ENCODE measurements at places on chromosomes 12 and 14.
A peak's percentile ranks its signal among the peaks of the same experiment; 100 is the strongest.

GRCh38 chr14:88554457-88555286 is at the start of gene PTPN21:
PTPN21 (minus strand) TSS chr14:88555007; CDS start chr14:88550417, 4,590 bp downstream.
- no peak for DNase-seq

- DNase-seq: no peak
Measured at GRCh38 chr12:120266180-120266870, 795 bp upstream of the PXN start.

DNA sequence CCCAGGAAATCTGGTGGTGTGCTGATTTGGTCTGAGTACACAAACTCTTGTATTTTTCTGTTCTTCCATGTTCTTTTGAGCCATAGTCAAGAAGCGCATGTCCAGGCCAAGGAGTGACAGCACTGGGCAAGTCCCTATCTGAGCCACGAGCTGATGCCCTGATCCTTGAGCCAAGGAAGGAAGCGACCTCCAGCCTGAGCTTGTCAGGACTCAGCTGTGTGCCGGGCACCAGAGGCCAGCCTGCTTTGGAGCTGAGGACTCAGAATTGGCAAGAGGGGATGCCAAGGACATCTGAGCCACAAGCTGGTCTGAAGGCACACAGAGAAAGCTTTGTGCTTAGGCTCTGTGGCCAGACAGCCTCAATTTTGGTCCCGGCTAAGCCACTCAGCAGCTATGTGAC is 52.6 kb downstream of the GALNT16 start:
- no peak for DNase-seq

DNA sequence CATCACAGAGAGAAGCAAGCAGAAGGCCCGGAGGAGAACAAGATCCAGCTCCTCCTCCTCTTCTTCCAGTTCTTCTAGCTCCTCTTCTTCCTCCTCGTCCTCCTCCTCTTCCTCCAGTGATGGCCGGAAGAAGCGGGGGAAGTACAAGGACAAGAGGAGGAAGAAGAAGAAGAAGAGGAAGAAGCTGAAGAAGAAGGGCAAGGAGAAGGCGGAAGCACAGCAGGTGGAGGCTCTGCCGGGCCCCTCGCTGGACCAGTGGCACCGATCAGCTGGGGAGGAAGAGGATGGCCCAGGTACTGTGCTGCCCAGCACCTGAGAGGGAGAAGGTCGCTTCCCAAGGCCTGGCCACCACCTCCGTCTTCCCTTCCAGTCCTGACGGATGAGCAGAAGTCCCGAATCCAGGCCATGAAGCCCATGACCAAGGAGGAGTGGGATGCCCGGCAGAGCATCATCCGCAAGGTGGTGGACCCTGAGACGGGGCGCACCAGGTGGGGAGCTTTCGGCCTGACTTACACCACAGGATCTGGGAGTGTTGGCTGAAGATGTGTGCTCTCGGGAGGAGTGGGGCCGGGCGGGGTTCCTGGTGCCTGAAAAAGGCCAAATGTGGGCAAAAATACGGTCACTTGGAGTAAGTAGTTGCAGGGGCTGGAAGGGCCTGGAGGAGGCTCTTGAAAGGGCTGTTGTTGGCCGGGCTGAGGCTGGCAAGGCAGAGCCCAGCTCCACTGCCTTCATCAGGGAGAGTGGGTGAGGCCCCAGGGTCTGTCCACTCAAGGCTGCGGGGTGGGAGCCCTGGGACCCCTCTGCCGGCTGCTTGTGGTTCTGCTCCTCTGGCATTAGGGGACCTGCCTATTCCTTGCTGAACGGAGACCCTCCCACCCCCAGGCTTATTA is 1.4 kb downstream of the ARL6IP4 start:
- no peak for DNase-seq

GRCh38 chr12:107510211-107510610 is 175.4 kb upstream of the PWP1 start:
- no peak for DNase-seq

- DNase-seq: no peak
Measured at GRCh38 chr12:1793426-1794210, 26.7 kb upstream of the LRTM2 start.

DNA sequence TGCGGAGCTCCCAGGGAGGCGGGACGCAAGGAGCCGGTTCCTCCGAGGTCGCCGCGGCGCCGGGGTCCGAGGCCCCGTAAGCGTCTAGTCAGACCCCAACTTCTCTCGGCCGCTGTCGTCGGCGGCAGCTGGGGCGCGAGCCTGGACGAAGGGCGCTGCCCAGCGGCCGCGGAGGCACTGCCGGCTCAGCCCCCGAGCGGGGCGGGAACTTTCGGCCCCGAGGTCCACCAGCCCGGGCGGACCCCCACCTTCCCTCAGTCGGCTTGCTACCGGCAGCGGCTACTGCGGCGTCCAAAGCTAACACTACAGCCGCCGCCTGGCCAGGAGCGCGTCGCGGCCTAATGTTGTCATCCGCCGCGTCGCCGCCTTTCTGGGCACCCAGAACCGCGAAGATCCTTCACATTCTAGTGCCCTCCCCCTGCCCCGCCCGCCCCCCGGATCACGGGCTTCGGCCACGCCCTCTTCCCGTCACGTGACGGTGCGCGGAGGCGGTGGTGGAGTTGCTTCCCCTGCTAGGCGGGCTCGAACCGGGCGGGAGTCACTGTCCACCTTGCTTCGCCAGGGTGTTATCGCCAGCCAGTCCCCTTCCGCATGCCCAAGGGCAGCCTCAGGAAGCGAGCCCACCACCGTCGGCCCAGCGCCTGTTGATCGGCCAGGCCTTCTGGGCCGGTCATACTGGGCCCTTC is at the start of gene OSBPL8:
Gene OSBPL8 (minus strand): TSS at position 372 of the 686 bp plus-strand sequence. CDS start 72,220 bp downstream, outside the sequence.
- peak; percentile 79 for DNase-seq

DNA sequence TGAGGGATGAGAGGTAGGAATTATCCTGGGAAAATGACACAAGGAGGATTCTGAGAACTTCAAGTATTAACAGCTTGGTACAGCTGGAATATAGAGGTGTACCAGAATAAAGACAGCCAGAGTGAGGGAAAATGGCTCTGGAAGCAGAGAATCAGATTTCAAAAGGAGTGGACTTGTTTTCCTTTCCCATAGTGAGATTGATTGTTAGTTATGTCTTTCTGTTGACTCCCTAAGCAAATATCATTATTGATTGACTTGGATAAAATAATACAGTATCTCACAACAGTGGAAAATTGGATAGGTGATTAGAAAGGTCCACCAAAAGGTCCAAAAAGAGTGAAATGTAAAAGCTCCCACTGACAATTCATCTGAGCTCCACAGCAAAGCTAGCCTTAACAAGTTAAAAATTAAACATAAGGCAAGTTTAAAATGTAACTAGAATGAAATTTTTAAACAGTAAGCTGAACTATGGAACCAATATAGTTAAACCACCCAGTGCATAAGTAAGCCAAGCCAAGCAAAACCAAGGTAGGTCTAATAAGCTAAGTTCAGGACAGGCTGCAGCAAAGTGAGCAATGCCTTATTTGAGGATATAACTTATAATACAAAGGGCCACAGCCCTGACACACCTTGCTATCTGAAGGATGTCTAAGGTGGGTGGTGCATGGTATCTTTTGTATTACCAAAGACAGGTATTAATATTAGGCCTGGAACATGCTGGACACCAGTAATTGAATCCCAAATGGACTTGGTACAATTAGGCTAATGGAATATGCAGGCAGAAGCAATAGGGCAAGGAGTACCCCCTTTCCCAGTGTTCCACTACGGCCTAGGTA is 21.8 kb downstream of the ENTPD5 start:
- DNase-seq: no peak

- DNase-seq: no peak
Measured at GRCh38 chr12:3202734-3203446, 125.7 kb downstream of the TSPAN9 start.

DNA sequence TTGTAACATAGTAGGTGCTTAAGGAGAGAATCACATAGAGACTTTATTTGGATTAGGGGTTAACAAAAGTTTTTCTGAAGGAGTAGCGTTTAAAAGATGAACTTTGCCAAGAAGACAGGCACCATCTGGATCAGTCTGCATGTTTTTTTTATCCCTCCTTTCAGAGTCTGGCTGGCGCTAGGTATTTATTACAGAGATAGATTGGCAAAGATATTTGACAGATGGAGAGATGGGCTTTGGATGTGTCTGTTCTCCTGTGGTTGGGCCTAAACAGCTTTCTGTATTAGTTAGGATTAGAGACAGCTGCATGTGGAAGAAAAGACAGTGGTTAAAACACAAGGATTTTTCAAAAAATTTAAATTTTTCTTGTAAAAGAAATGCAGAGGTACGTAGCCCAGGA is 133.9 kb downstream of the C12orf75 start:
- DNase-seq: no peak

- no peak for DNase-seq
Measured at GRCh38 chr12:84480803-84481202, 431.8 kb downstream of the SLC6A15 start.

DNA sequence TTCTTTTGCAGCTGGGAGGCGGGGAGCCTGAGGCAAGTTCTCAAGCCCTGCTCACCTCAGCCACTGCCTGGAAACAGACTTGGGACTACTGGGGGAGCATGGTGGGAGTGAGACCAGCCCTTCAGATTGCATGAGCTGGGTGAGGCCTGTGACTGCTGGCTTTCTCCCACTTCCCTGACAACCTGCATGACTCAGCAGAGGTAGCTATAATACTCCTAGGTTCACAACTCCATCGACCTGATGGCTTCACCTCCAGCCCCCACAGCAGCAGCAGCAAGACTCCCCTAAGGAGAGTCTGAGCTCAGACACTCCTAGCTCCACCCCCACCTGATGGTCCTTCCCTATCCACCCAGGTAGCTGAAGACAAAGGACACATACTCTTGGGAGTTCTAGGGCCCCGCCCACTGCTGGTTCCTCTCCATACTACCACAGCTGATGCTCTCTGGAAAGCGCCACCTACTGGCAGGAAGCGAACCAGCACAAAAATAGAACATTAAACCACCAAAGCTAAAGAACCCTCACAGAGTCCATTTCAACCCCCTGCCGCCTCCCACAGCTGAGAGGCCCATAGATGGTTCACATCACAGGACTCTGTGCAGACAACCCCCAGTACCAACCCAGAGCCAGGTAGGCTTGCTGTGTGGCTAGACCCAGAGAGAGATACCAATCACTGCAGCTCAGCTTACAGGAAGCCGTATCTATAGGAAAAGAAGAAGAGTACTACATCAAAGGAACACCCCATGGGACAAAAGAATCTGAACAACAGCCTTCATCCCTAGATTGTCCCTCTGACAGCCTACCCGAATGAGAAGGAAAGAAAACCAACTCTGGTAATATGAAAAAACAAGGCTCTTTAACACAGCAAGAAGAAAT is 68.7 kb downstream of the RPAP3 start:
- DNase-seq: no peak

- no peak for DNase-seq
Measured at GRCh38 chr14:100407376-100408102, 84.4 kb downstream of the SLC25A47 start.

DNA sequence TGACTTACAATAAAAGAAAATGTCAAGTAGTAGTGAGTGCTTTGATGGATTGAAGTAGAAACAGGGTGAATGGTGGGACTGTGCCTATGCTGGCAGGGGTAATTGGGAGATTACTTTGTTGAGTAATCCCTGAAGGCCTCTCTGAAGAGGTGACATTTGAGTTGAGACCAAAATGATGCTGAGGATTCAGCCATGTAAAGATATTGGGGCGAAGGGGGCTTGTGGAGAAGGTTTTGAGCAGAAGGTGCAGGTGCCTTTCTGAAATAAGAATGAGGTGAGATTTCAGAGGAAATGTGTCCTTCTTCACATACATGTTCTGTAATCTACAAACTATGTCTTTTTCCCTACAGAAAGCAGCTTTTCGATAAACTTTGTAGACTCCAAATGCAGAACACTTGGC is 8.0 kb downstream of the GNG2 start:
- DNase-seq: no peak

DNA sequence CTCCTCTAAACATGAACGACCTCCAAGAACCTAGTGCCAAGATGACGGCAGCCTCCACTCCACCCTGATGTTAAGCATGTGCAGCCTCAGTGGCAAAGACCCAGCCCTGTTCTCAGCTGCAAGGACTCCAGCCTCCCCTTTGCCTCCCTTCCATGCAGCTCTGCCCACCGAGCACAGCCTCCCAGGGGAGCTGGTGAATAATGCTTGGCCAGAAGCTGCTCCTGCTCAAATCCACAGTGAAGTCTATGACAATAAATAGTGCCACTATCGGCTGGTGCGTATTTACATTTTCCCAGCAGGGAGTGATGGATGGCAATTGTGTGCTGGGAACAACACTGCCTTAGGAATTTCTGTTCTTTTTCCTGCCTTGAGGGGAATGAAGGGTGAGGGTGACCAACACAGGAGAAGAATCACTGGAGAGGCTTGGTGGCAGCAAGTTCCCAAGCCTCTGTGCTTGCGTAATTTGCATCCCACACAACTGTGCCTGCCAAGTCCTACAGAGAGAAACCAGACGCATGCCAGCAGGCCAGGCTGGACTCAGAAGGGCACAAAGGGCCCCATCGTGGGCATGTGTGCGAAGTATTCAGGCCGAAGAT is 29.9 kb upstream of the TC2N start:
- no peak for DNase-seq

DNA sequence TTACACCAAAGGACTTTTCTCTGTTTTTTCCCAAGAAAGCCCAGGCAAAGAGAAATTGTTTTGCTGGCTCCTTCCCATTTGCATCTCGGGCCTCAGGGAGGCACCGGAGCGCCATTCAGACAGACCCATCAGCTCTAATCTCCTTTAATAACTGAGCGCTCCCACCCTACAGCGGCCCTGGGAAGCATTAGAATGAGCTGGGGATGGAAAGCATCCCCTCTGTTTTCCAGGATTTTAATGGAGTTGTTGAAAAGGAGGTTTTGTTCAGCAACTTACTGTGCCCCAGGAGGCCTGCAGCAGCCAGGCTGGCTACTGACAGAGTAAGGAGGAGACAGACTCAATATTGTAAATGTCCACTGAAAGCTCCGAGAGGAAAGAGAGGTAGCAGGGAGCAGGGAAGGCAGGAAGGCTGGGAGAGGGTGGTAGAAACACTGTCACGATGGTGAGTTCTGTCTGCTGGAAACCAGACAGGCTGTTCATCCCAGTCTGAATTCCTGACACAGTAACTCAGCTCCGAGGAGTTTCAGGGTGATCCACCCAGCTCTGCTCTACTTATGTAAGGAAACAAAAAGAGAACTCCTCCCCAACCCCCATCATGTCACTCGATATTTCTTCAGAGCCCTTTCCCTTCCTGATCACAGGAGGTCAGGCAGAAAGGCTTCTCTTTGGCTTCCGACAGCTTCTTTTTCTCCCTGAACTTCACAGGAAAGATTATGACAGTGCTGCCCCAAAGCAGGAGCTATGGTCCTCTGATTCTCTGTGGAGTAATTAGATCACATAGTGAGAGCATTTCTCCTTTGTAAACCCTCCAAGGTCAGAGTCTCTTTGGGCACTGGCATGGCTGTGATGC is 62.5 kb upstream of the TMEM132D start:
- DNase-seq: no peak

DNA sequence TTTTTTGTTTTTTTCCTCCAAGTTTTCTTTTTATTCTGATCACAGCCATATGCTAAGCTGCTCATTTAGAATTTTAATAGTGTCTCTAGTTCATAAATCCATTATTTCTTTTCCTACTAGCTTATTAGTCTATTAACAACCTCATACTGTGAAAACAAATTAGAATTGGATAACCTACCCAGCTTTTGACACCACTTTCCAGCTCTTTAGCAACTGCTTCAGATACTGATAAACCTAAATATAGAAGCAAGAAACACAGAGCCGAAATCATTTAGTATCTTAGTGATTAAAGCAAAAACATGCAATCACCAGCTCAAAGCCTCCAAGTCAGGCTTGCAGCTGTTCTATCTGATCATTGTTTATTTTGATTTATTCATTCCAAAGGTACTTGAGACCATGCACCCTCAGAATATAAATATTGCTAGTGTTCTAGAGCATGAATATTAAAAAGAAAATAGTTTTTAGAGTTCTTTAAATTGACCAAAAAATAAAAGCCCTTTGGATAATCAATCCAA is 121.5 kb downstream of the STXBP6 start:
- no peak for DNase-seq

Measured in NCI-H1417 treated with DMSO at 0.1 percent for 48 hours (cell line).